CD8-positive, alpha-beta memory T cell (primary cell): ENCODE measurements at places on chromosomes 2 and 18.

- no peak for DNase-seq
Measured at GRCh38 chr2:127675331-127676261, at the start of gene LIMS2. LIMS2 (minus strand) TSS chr2:127675530; CDS start chr2:127675024, 506 bp downstream.

DNA sequence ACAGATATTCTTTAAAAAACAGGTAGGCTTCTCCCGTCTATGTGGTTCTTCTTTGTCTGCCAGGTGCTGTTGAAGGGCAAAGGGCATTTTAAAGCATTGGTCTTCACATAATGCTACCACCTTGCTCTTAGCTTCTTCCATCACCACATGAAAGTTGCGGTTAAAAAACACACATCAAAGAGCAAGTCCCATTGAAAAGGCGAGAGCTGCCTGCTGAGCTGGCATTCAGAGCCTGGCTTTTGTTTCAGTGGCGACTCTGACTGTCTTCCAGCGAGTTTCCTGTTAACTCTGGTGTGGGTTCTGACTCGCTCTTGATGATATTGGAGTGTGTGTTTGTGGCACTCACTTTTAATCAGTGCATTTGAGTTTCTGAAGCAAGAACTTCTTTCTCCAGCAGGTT is 624.9 kb upstream of the FANCL start:
- DNase-seq, result no peak

- DNase-seq, result no peak
Measured at GRCh38 chr2:55063713-55064323, 13.6 kb upstream of the RTN4 start.

DNA sequence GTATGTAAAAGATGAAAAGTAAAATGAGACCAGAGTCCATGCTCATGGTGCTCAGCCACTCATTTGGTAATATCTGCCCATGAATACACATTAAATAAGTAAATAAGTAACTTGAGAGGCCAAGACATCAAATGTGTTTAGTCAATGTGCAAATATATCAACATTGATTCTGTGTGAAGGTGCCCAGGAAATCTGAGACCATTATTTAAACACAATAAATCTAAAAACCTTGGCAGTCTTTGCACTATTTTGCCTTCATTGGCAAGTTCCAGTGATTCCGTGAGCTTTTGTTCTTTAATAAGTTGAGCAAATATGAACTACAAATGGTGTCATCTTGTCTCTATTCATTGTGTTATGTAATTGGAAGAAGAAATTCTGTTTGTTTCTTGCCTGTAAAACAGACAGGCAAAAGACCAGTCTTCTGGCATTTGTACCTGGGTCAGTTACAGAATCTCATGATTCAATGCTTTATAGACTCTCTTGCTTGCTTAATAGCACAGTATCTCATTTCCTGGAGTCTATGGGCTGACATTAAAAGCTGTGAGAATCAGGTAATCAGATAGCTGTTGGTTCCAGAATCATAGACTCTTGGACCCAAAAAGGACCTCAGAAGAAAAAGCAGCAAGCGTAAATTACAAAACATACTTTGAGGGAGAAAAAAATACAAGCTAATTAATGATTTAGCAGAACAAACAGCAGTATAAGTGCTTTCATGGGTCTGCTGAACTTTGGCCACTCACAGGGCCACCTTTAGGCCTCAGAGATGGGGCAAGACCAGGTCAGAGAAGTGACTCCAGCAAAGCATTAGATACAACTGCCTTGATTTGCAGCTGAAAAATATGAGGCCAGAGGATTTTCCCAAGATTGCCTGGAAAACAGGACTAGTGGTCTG is 20.0 kb upstream of the SERPINB3 start:
- DNase-seq, result no peak

GRCh38 chr18:62596145-62597005 is 73.5 kb downstream of the ZCCHC2 start:
- no peak for DNase-seq

DNA sequence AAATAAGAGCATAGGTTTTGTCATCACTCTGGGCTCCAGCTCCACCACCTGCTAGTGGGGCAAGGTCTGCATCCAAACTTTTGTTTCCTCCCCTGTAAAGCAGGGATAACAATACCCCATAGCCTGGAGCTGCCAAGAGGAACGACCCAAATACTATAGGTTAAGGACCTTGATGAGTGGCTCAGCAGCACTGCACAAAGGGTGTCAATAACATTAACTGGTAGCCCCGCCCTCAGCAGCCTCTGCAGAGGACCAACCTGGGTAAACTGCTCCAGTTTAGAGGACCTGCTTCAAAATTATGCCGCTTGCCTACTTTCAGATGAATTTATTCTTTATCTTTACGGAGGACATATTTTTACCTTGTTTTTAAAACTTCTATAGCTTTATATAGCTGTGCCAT is 65.8 kb upstream of the RIOK3 start:
- DNase-seq, result no peak

GRCh38 chr2:42124011-42124785 is 45.0 kb upstream of the EML4 start:
- DNase-seq, result no peak

DNA sequence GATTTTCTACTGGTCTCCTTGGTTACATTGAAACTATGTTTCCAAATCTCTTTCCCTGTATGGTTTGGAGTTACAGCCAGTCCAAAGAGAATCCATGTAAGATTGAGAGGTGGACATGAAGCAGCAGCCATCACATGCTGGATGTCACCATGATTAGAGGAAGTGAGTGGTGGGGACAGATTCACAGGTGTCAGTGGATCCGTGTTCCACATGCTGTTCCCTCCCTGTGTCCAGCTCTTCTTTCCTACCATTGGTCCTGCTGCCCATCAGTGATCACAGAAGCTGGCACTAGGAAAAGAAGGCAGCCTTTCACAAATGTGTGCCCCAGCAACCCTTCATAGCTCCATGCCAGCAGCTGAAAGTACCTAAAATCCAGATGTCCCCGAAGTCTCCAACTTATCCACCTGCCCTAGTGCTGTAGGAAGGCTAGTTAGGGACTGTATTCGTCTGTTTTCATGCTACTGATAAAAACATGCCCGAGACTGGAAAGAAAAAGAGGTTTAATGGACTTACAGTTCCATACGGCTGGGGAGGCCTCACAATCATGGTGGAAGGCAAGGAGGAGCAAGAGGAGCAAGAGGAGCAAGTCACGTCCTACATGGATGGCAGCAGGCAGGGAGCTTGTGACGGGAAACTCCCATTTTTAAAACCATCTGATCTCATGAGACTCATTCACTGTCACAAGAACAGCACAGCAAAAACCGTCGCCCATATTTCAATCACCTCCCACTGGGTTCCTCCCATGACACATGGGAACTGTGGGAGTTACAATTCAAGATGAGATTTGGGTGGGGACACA is 207.5 kb downstream of the INSIG2 start:
- DNase-seq, result no peak

DNA sequence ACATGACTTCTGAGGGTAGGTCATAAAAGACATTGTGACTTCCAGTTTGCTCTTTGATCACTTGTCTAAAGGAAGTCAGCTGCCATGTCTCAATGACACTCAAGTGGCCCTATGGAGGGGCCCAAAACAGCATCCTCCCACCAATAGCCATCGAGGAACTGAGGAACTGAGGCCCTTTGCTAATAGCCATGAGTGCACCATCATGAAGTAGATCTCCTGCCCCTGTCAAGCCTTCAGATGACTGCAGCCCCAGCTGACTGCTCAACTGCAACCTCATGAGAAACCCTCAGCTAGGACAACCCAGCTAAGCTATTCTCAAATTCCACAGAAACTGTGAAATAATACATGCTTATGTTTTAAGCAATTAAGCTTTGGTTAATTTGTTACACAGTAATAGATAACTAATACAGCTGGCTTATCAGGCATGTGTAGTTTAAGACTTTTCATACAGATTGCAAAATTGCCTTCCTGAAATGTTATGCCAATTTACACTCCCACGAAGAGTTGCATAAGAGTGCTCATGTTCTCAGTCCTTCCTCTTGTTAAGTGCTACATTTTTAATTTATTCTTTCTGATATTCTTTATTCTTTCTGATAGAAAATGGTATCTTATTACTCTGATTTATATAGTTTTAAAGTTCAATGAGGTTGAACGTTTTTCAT is 105.6 kb upstream of the NDUFV2 start:
- no peak for DNase-seq

DNA sequence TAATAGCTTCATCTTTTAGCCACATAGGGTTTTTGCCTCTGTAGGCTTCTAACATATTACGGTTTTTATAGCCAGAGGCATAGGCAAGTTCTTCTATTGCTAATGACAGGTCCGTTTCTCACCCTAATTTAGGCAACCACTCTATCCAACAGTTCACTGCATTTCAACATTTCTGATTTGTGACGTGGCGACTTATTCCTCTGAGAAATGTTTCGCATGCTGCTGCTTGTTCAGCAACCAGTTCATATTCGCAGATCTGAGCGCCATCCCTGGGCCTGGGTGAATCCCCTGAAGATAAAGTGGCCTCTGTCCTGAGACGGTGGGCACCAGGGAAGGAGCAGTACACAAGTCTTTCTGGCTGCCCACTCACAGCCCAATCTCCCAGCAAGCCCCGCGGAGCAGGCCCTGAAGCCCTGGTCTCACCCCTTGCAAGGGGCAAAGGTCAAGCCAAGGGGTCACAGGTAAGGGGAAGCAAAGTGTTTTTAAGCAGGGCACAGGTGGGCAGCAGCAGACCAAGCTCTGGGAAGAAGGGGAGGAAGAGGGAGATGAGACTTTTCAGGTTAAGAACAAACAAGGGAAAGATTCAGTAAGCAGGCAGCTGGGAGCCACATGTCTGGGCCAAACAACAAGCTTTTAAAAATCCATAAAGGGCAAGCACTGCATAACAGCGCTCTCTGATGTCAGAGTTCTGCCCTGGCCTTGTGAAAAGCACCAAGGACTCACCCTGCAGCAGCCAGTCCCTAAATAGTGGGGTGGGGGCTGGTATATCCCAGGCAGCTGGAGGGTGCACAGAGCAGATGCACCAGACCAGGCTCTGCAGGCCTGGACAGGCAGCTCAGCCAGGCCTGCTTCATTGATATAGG is 10.8 kb upstream of the COX7A2L start:
- no peak for DNase-seq

DNA sequence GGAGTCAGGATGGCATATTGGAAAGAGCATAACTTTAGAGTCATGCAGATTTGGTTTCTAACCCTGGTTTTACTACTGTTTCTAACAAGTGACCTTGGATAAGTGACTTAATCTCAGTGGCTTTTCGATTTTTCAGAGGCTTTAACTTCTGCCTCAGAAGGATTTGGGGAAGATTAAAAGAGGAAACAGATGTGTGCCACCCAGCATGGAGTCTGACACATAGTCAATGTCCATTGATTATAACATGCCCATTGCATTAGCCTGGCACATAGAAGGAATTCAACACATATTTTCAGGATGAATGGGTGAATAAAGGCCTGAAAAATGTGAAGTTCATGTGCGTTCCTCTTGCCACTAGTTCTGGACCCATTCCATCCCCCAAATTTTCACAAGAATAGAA is 438.2 kb downstream of the EPHA4 start:
- no peak for DNase-seq

- no peak for DNase-seq
Measured at GRCh38 chr2:218748741-218749441, 33.1 kb upstream of the CYP27A1 start.

DNA sequence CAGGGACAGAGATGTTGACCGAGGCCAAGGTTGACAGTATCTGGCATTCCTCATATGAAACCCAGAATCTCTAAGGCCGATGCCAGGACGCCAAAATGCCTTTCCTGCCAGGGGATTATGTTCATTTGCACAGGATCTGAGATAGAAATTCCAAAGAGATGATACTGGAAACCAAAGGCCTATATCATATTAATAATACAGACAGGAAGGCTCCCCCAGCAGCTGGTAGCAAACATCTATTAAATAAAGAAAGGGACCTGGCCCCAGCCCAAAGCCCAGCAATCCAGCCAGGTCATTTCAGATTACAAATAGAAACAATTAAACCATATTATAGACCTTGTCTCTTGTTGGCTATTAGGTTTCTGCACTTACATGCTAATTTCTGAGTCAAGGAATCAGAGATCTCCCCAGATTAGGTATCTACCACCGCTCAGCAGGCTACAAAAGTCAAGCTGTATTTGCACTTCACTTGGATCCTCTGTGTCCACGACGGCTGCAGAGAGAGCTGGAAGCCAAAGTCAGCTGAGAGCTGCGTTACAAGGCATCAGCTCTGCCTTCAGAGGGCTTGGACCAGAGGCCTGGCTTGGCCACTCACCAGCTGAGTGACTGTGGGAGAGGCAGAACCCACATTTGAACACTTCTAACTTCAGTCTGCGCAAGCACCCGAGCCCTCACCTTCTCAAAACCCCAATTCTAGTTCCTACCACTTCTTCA is 269.3 kb upstream of the SIX2 start:
- DNase-seq, result no peak

DNA sequence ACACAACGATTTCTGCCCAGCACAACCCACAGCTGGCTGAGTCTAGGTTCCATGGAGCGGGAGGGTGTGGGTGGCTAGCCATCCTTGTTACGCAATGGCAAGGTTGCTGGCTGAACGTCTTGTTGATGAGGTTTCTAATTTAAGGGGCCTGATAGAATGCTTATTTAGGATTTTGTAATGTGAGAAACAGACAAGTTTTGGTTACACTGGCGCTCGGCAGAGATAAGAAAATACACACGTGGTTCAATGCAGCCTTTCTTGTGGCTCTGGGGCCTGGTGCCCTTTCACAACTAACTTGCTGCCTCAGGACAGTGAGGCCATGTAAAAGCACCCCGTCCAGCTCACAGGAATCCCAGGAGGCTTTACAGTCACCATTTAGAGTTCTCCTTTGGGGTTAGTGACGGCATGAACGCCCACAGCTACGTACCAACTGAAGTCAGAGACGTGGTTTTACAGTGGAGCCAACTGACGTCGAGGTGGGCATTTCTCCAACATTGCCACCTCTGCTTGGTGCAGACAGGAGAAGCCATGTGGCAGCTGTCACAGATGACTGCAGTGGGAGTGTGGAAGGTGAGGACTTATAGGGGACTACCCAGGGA is 29.7 kb upstream of the PIEZO2 start:
- DNase-seq, result no peak

DNA sequence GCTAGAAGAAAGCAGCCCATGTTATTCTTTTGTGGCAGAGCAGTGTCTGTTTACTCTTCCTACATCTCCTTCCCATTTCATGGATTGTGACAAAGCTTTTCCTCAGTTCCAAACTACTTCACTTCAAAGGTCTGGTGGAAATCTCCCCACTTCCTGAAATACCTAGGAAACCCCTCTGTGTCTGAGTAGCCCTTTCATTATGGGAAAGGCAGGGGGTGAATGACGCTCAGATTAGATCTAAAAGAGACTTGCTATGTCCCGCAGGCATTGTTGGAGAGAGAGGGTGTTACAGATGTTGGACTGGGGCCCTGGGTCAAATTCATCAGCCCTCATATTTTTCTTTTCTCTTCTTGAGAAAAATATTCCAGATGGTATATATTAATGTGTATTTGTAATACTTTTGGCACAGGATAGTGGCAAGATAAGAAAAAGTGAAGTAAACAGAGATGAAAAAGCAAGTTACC is 675.0 kb downstream of the IRS1 start:
- no peak for DNase-seq

DNA sequence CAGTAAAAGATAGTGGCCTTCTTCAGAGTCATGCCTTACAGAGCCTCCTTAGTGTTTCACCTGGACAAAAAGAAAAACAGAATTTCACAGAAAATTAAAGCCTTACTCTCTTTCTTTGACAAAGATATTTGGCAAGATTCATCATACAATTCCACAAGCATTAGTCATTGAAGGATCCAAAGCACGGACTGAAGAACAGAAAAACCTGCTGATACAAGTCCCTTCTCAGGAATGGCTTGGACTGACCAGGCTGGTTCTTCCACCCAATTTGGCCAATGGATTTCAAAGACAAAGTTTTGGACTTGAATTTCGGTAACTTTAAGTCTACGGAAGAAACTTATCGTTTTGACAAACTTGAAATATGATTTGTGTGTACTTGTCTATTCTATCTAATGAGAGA is 39.1 kb upstream of the GALNT3 start:
- no peak for DNase-seq
